Suprapubic skin (tissue), 4 donors: ENCODE measurements at places on chromosomes 1 and 21. TPM values are rescaled to one million over a fixed set of nuclear protein-coding genes. Genes with fewer than 3 reads are reported as not detected.

Gene TFF2
- total RNA-seq = not detected

Gene GPR52
- 1.8 TPM for total RNA-seq

Gene FALEC
- total RNA-seq = not detected

Gene FCGR3A
- total RNA-seq = 5.3 TPM

Gene LCE2C
- 66.5 TPM for total RNA-seq

Gene OR2L13
- total RNA-seq = not detected

Gene DCLRE1B
- 6.6 TPM for total RNA-seq

Gene RIMS3
- total RNA-seq = 2.8 TPM

Gene CFAP74
- total RNA-seq = not detected

Gene CYP4A11
- total RNA-seq = 0.32 TPM

Gene KRTAP21-2
- total RNA-seq = not detected

Gene LCE1E
- 71.0 TPM for total RNA-seq

Gene CHI3L2
- total RNA-seq = 7.6 TPM

Gene DENND2C
- total RNA-seq = 33.6 TPM

Gene MOV10
- total RNA-seq = 79.7 TPM

Gene RIMKLA
- 0.93 TPM for total RNA-seq

Gene CDC42
- 108 TPM for total RNA-seq

Gene RHD
- total RNA-seq = not detected

Gene RHBG
- total RNA-seq = 7.8 TPM

Gene HAPLN2
- not detected for total RNA-seq

Gene MCOLN3
- 6.8 TPM for total RNA-seq

Gene GIPC2
- 4.4 TPM for total RNA-seq

Gene MTARC1
- 12.7 TPM for total RNA-seq

Gene SLC22A15
- 7.4 TPM for total RNA-seq

Gene KANK4
- total RNA-seq = 0.42 TPM
